ENCODE measurements at places on chromosomes 12 and 14.

GRCh38 chr12:3244219-3244750, 167.1 kb downstream of the TSPAN9 start:
- no peak for DNase-seq

DNA sequence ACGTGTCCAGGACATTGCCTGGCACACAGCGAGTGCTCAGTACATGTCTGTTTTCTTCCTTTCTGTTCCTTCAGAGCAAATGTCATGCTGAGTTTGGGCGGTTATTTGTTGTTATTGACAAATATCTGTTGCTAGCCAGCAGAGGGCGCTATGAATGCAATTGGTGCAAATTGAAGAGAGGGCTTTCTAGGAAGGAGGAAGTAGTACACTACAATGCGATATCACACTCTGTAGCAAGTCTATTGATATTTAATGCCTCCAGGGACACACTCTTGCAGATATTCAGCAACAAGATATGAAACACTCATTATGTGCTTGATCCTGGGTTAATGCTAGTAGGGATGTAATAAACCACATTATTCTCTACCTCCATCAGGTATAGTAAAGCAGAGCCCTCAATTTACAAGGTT, 267.3 kb upstream of the SRRM4 start:
- DNase-seq = no peak

- no peak for DNase-seq
These were observed 36.3 kb upstream of the BAZ1A start for GRCh38 chr14:34911209-34912150.

DNA sequence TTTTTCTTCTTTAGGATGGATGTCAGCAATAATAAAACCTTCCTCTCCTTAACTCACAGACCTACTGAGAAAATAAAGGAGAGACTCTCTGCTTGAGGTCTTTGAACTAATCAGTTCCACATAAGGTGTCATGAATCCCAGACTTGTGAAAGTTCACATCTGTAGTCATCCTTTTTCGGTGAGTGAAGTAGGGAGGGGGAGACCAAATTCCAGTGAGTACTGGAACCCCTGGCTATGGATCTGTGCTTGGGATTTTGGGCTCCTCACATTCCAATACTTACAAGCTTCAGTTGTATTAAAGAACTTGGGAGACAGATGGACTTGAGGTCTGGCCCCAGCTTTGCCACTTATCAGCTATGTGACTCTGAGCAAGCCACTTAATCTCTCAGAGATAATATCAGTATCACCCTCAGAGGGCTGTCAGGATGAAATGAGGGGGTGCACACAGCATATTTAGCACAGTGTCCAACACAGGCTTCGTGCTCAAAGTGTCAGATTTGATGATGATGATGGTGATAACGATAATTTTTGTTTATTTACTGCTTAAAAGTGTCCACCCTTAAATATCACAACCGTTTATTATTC, 34.8 kb upstream of the APPL2 start:
- no peak for DNase-seq

DNA sequence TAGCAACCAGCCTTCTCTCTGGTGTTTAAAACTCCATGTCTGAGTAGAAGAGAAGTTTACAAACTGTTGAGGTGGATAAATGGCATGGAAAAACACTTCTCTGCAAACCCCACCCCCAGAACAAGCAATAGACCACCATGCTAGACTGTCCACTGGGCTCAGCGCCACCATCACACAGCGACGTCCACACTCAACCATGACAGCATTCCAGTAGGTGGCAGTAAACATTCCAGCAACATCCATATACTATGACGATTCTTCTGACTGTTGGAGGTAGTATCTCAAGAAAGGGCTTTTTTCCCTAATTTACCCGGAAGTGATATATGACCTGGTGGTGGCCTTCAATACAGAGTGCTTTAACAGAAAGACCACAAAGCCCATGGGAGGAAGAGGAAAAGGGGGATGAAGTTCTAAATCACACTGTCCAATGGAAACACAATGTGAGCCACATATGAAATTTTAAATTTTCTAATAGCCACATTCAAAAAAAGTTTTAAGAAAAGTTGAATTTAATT, 152.2 kb downstream of the SLC15A4 start:
- no peak for DNase-seq

GRCh38 chr12:87047691-87048090, 791.5 kb upstream of the MGAT4C start:
- DNase-seq = no peak

DNA sequence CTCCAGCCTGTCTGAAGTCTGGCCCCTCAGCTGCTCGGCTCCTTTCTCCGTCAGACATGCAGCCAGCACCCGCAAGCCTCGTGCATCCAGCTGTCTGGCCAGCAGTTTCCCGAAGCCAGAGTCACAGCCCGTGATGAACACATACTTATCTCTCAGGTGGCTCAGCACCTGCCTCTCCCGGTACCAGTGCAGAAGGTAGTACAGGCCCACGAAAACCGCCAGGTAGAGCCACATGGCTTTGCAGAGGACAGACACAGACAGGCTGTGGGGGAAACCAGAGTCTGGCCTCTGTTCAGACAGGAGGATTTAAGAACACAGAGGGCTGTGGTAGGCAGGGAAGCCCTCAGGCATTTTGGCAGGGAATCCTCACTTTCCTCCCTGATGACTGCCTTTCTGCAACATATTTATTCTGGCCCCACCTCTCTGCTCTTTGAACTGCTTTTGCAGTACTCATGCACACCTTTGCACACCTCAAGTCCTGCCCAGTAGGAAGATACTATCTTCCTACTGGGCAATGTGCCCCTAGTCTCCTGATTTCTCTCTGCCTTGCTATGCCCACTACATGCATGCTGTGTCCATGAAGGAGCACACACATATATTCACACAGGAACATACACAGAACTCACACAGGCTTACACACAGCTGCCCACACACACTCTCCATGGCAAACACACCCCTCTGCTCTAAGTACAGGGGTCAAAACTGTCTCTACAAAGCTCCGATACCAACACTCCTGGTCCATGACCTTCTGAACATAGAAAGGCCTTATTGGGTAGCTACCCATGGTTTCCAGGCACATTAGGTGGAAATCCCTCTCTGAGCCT, at the start of gene RDH16:
Gene RDH16, minus strand, starts transcription at position 380 of the 824 bp plus-strand sequence. Its CDS starts 146 bp downstream, at position 234.
- DNase-seq = no peak

- no peak for DNase-seq
These were observed 1.1 kb upstream of the RIOX1 start for GRCh38 chr14:73489481-73490175.

GRCh38 chr14:71452539-71452938, 479.7 kb upstream of the RGS6 start:
- DNase-seq = no peak

GRCh38 chr14:69808919-69809808, 12.1 kb upstream of the SLC10A1 start:
- DNase-seq = no peak

- DNase-seq = no peak
These were observed 357.1 kb downstream of the RAD51B start for GRCh38 chr14:68176687-68177086.

DNA sequence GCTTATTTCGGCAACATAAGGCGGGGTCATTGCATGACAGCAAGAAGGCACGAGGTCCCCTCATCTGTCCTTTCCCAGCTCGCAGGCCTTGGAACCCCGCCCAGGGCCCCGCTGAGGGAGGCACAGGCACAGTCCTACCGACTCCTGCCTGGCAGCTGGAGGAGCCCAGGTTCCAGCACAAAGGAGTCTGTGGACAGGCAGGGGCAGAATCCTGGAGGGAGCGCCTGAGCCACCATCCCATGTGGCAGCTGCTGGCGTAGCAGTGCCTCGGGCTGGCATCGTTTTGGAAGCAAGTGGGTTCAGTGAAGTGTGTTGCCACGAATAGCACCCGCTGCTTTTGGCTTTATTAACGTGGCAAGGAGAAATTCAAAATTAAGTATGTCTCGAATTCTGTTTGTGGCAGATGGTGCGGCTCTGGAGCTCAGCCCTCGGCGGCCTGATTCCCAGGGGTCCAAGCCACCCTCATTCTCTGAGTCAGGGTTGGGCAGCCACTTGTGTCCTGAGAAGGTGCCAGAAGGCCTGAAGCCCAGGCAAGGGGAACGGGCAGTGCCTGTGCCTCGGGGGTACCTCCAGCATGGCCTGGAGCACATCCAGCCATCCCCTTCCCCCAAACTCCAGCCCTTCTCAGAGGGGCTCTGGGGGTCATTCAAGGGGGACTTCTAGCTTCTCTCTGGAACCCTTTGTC, 35.9 kb downstream of the SLC8B1 start:
- no peak for DNase-seq

DNA sequence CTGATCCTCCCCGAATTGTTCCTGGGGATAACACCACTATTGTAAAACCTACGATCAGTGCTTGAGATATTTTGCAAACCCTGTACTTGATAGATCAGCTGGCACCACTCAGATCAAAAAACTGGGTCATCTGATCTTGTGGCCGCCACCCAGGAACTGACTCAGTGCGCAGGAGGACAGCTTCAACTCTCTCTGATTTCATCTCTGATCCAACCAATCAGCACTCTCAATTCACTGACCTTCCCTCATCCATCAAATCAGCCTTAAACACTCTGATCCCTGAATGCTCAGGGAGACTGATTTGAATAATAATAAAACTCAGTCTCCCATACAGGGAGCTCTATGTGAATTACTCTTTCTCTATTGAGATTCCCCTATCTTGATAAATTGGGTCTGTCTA, 4.2 kb upstream of the XPOT start:
- DNase-seq = no peak

- DNase-seq = no peak
These were observed 5.2 kb downstream of the GPR132 start for GRCh38 chr14:105059925-105060565.

DNA sequence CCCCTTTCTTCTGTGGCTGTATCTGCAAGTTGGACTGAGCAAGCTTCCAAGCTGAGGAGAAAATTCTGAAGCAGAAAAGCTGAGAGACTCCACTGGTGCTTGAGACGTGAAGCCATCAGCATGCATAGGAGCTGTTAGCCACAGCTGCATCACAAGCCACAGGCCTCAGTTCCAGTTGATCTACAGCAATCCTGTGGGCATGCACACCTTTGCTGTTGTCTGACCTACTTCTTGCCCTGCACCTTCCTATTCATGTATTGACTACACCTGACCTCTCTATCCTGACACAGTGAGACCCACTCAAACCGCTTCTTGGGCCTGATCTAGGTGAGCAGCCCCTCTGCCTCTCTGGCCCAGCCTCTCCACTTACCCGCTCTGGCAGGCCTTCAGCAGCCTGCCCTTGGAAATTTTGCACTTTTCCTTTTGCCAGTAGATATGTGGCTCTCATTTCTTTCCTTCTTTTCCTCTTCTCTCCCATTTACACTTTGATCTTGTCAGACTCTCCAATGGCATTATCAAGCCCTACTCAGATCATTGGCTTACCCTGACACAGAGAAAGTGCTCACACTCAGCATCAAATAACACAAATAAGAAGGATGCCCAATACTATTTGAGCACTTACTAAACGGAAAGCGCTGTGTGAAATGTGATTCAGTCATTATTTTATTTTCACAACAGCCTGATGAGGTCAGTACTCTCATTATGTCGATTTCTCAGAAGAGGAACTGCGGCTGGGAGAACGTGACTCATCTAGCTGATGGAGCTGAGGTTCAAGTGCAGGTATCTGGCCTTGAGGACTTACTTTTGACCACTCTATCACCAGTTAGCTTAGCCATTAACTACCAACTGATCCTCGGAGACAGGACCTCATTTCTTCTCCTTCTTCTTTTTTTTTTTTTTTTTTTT, 21.9 kb upstream of the PTGR2 start:
- no peak for DNase-seq

- no peak for DNase-seq
These were observed 331.4 kb downstream of the TMTC2 start for GRCh38 chr12:83018088-83018487.

- no peak for DNase-seq
These were observed 53.1 kb downstream of the GUCY2C start for GRCh38 chr12:14643251-14643650.

- no peak for DNase-seq
These were observed 32.0 kb downstream of the NGB start for GRCh38 chr14:77238996-77239395.

DNA sequence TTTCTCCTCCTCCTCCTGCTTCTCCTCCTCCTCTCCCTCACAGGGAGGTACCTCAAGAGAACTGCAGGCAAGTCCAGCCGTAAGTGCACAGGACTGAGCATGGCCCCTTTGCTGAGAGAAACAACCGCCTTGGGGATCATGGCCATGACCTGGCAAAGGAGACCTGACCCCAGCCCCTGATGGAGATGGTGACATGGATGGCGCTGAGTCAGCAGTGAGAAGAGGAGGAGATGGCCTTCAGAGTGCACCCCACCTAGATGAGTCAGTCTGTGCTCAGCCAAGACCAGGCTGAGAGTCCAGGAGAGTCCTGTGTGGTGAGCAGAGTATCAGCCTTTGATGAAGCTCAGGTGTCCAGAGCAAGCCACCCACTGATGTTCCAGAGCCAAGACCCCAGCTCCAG, 36.4 kb downstream of the MEG3 start:
- no peak for DNase-seq

DNA sequence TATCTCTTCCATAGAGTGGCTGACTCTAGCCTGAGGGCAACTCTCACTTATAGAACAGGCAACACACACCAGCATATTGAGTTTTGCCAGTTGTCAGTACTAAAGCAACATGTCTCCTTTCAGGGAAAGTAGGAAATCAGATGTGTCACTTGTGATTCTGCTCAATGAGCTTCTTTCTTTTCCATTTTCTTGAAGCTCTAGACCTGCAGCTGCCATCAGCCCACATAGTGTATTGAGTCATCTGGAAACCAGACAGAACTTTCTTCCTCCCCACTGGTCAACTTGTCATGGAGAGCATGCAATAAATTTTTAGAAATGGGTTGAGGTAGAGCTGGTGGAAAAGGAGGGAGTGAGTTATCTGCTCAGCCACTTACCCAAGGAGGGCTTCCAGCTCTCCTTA, 209.0 kb upstream of the PLEKHG7 start:
- no peak for DNase-seq

- DNase-seq = no peak
These were observed 9.1 kb downstream of the CEP170B start for GRCh38 chr14:104874110-104874531.

DNA sequence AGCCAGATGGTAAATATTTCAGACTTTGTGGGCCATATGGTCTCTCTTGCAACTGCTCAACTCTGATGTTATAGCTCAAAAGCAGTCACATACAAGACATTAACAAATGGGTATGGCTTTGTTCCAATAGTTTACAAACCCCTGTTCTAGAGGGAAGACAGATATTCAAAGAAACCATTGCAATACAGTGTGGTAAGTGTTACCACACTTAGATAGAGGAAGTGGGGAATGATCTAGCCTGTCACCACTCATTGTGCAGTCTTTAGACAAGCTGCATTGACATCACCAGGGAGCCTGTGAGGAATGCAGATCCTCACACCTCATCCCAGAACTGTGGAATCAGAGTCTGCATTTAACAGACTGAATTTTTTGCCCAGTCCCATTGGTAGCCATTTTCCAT, 80.0 kb upstream of the RGS6 start:
- DNase-seq = no peak

GRCh38 chr12:68434391-68435298, 102.5 kb upstream of the MDM1 start:
- no peak for DNase-seq

DNA sequence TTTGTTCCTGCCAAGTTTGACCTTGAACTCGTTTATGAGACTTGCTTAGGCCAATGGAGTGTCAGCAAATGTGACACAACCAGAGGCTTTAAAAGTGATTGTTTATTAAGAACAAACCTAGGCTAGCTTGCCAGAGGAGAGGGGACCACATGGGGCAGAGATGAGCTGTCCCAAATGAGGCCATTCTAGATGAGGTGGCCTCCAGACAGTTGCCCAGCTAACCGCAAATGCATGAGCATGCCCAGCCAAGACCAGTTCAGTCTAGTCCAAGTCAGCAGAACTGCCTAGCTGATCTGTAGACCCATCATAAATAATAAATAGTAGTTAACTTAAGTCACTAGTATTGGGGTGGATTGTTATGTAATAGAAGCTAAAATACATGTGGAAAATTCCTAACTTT, 172.8 kb upstream of the DYRK2 start:
- DNase-seq = no peak

Data from stimulated activated CD4-positive, alpha-beta T cell treated with anti-CD3 and anti-CD28 coated beads, TNF-alpha, amount 100 ng/mL, for 1 hour (primary cell).